NK-92 treated with Interleukin-12 subunit alpha and Interleukin-12 subunit beta, amount 100 ng/mL, for 24 hours (cell line): ENCODE measurements at places on chromosomes 12 and 14.

DNA sequence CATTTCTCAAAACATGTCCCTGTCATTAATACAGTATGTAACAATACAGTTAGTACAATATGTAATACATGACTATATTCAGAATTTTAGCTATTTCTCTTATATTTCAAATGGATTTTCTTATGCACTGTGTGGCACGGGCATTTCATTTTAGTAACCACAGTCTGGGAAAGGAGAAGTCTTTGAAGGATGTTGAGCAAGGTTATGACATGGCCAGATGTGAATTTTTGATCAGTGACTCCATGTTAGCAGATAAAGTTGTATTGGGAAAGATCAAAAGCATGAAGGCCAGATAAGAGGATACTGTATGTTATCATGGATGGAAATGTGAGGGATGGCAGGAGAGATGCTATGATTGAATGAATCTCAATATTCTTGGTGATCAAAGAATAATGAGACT is 285.2 kb downstream of the NAV3 start:
- DNase-seq, result no peak

- DNase-seq, result no peak
Observed at GRCh38 chr12:6215932-6216494, 15.8 kb downstream of the CD9 start.

DNA sequence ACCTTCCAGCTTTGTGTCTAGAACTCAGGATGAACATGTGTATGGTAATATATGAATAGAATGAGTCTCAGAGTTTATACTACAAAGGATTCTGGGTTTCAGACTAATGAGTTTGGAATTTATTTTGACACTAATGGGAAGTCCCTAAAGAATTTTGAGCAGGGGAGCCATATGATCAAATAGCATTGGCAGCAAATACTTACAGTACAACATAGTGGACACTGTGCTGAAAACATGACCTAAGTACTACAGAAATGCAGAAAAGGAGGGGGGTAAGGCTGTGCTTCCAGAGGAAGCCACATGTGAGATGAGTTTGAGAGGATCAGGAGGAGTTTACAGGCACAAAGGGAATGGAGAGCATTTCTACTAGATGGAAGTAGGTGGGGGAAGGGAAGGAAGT is 225.8 kb downstream of the C12orf42 start:
- no peak for DNase-seq

DNA sequence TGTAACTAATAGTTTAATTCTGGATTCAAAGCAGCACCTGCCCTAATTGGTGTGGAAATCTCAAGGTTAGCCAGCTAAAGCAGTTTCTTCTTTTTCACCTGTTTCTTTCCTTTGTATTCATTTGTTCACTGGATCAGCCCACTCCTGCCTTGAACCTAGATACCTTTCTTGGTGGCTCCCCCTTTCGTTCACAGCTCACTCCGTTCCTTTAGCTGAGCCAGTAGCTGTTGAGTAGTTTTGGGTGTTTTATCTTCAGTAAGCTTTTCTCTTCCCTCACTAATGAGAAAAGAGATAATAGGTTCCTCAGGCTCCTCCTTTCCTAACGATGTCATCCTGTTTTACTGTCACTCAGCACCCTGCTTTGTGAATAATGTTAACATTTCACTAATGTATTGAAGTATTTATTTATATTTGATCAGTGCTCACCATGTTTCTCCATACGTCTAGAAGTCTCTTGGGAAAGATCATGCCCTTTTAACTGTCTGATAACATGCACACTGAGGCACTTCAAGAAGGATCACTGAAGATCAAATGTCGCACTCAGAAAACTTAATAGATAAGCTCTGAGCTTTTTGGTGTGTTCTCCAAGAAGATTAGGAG is 121.1 kb downstream of the TGFB3 start:
- no peak for DNase-seq

DNA sequence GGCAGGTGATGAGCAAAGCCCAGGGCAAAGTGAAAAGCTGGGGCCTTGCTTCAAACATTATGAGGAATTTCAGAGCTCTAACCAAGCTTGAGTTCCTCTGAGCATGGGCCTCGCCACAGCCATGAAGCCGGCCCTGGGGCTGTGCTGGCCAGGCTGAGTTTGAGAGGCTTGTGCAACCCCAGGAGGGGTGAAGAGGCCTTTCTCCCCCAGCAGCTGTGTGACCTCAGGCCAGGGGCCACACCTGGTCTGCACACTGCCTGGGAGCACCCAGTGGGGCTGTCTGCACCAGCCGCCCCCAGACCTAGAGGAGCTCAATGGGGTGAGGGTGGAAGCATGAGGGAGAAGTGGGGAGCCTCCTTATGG is 204.9 kb upstream of the C14orf180 start:
- no peak for DNase-seq

DNA sequence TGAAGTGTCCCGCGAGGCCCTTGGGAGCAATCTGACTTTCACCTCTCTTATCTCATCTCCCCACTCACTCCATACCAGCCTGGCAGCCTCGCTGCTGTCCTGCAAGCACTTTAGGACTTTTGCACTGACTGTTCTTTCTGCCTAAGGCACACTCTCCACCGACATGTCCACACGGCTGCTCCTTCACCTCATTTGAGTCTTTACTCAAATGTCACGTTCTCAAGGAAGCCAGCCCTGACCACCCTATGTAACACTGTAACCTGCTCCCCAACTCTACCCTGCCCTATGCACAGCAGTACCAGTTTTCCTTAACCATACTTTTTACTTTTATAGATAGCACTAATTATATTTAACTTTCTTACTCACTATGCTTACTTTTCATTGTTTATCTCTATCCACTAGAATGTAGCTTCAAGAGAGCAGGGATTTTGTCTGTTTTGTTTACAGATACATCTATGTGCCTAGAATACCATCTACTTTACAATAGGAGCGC is 32.0 kb downstream of the PRKD1 start:
- DNase-seq, result no peak

DNA sequence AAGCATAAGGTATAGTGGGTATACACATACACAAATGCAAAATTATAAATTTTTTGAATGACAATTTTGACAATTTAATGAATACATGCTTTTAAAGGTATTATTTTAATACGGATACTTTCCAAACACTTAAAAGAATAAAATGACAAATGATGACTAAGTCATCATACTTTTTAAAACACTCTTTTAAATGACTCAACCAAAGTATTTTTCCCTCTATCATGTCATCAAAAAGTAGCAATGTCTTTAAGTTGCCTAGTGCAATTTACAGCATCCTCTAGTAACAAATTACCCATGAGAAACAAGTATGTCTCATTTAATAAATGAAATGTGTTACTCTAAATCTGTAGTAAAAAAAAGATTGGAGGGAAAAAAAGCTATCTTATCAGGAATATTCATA is 73.3 kb downstream of the RPS6KA5 start:
- DNase-seq, result no peak

DNA sequence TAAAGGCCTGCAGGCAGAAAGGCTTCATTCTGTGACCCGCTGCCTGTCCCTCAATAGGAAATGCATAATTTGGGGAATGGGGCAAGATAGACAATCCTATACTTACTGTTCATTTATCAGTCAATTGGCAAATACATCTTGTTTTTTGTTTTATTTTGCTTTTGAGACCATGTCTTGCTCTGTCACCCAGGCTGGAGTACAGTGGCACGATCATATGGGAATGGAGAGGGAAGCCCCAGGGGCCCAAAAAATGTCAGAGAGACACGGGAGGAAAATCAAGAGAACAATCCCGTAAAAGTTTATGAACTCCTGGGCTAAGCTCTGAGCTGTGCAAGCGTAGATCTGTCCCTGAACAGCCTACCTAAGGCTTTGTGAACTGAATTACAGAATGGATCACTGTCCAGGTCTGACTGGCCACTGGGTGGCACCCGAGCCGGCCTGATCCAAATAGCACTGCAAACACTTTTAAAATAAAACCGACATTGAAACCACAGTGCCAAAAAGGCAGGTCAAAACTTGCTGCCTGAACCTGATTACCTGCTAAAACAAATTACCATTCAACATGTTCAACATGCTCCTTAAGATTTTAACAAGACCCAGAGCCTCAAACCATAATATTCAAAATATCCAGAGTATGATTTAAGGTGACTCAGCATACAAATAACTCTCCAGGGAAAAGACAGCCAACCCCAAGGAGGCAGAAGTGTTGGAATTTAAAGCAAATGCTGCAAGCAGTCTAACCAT is 11.8 kb downstream of the COPS7A start:
- DNase-seq, result peak; percentile 15

- DNase-seq, result no peak
Observed at GRCh38 chr14:29458547-29458946, 469.1 kb downstream of the PRKD1 start.
